ENCODE measurements at places on chromosomes 12 and 14. TPM values are rescaled to one million over a fixed set of nuclear protein-coding genes. Genes with fewer than 3 reads are reported as not detected.

DNA sequence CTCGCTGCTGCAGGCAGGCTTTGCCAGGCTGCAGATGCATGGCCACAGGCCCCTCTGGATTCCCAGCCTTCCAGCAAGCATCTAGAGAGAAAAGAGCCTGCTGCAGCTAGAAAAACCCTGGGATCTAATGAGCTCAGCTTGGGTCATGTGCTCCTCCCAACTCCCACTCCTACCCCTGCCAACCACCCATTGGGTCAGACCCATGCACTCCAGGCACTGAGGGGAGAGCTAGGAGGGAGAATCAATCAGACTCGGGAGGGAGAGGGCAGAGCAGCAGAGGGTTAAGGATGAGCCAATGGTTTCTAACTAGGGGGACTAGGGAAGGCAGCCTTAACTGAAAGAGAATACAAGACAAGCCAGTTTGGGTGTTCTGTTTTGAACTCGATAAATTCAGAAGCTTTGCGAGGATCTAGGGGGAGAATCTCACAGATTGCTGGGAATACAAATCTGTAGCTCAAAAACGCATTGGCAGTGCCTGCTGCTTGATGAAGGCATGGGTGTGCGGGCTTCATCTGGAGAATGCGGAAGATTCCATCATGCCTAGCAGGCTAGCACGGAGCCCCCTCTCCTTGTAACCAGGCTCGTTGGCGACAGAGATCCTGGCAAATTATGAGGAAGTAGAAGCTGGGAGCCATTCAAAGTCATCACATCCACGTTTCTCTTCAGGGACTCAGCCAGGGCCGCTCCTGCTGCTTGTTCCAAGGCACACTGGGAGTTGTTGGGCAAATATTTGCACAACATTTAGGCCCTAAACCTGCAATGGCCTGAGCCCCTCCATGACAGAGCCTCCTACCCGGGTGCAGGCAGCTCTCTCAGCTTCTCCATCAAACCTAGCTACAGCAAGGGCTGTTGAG is 56.4 kb downstream of the VCPKMT start:
- DNase-seq, result peak; percentile 73

GRCh38 chr12:117047810-117048584 is 51.2 kb downstream of the TESC start:
- peak; percentile 58 for DNase-seq

DNA sequence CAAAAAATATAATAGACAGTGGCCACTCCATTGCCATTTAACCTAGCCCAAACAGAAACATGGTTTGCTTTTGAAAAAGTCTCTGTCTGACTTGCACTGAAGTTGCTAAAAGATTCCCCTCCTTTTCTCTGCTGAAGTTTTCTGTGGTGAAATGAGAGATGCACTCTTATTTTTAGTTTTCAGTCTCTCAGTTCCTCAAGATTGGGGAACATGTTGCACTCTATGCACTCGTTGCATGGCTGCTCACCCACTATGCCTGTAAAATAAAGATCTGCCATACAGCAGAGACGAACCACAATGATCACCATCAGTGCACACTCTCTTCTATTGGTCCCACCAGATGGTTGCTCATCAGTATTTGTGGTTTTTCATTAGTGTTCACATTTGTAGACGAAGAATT is 13.1 kb upstream of the DAAM1 start:
- no peak for DNase-seq

- DNase-seq, result no peak
Measured at GRCh38 chr14:24435192-24435810, 5.5 kb downstream of the KHNYN start.

DNA sequence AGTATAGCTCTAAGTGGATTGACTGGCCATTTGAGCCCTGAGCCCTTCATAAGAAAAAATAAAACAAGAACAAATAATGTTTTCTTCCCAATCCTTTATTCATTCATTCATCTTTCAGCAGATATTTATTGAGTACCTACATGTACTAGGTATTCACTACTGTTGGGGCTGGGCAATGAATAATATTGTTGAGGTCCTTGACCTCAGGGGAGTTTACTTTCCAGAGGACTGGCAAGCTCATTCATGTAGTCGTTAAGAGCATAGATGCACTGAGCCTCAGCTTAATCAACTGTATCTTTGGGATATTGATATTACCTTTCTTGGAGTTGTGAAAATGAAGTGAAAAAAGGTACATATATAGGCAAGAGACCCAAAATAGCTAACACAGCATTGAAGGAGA is 7.6 kb downstream of the CFAP54 start:
- no peak for DNase-seq

DNA sequence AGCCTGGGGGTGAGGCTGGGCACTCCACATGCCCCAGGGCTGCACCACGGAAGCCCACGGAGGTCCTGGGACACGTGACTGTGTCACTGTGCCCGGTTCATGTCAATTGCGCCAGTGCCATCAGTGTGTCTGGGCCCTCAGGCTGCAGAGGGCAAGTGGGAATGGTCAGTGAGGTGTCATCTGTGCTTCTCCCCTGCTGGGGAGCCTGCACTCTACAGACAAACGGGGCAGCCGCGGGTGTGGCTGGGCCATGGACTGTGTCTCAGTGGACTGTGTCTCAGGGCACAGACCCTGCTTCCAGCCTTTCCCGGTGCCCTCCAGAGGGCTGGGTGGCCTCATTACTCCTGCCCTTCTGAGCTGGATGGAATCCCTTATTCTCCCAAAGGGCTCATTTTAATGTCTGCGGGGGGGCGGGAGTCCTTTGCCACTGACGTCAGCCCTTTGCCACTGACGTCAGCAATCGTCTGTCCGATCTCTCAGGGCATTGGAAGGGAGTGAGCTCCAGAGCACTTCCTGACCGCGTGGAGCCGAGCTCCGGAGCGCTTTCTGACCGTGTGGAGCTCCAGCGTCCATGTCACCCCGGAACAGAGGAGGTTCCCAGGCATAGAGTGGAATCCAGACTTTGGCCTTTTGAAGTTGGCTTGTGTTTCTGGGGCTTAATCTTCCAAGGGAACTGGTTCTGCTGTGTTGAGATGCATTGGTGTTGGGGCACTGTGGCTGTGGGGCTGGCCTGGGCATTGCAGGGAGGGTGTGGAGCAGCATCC is 72.4 kb downstream of the ADGRD1 start:
- DNase-seq, result no peak

Gene TRPV4
- 0.48 TPM for total RNA-seq

Gene ZBTB1
- 82.3 TPM for total RNA-seq
